ENCODE measurements at places on chromosomes 5 and 9.

GRCh38 chr9:123643518-123643917 lies 286.4 kb downstream of the DENND1A start:
- DNase-seq, result no peak

- DNase-seq, result no peak
Observed at GRCh38 chr9:124652203-124652602, 118.9 kb downstream of the NR6A1 start.

GRCh38 chr9:18274693-18275092 lies 199.3 kb upstream of the ADAMTSL1 start:
- DNase-seq, result peak; percentile 38

DNA sequence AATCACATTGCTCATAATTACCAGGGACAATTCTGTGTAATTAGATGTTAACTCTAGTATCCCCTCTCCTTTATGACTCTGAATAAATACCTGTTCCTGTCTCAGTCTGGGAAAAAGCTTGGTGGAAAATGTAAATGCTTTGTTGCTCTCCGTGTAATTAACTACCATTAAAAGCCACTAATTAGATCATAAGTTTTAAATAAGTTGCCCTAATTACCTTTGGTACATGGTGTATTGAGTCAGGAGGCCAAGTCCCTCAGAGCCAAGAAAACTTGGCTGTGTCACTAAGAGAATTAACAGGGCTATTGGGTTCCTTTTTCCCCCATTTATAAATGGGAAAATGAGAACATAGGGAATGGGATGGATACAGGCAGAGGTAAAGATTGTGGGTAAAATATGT lies 617.6 kb downstream of the TLR4 start:
- DNase-seq, result no peak

DNA sequence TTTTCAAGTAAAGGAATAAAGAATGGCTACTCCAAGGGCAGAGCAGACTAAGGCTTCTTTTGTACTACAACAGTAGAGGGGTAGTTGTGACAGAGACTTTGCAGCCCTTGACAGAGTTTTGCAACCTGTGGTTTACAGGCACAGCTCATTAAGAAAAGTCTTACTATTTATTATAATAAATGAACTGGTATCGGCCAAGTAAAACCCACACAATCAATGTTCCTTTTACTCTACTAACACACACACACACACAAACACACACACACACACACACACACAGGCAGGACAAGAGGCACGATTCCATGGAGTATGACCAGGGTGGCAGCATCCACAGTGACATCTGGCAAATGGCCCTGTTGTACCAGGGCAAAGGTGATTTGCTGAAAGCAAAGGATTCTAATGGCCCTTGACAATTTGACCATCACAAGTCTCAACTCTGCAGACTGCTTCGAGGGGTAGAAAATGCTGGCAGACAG lies 59.1 kb upstream of the GOLPH3 start:
- DNase-seq, result no peak

GRCh38 chr5:125134216-125135081 lies 388.0 kb upstream of the ZNF608 start:
- DNase-seq, result peak; percentile 97

DNA sequence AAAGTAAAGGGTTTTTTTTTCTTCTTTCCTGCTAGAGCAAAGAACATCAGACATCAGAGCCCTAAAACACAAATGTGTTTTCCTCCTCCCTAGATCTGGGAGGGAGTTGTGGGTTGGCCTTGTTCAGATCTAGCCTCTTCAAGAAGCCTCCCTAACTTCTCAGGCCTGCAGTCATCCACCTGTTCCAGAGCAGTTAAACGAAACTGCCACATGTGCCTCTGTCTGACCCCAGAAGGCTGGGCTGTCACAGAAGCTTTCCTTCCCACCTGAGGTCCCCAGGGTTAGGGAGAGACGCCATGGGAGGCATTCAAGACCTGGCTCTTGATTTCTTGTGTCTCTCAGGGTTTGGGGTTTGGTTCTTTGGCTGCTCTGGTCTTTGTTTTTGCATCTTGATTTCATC lies 87.0 kb downstream of the DAB2IP start:
- no peak for DNase-seq

DNA sequence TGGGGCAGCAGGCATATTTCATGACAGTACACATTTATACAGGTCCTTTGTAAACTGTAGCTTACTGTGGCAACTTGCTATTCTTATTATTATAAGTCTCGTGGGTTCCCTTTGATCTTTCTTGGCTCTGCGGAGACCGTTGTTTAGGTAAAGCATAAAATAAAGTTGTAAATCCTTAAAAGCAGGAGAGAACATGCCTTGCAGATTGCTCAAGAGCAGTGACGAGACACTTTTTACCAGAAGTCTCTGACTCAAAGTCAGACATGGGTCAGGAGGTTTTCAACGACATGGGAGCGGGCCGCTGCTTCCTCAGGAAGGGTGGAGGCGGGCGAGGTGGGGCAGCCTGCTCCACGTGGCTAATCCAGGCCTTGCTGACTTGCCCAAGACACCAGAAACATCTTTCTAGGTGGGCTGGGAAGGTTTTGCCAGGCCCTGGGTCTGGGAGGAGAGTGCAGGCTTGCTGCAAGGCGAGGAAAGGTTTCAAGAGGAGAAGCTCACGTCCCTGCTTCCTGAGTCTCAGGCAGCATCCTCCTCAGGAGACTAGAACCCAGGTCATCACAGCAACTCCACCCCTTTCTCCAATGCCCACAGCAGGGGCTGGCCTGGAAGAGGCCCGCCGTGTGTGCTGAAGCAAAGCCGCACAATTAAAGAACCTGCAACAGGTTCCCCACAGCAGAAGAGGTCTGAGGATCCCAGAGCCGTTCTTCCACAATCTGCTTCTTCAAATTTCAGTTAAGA lies 6.5 kb downstream of the TBC1D2 start:
- peak; percentile 62 for DNase-seq

- peak; percentile 12 for DNase-seq
Observed at GRCh38 chr5:123865641-123866040, 353.7 kb downstream of the CSNK1G3 start.

DNA sequence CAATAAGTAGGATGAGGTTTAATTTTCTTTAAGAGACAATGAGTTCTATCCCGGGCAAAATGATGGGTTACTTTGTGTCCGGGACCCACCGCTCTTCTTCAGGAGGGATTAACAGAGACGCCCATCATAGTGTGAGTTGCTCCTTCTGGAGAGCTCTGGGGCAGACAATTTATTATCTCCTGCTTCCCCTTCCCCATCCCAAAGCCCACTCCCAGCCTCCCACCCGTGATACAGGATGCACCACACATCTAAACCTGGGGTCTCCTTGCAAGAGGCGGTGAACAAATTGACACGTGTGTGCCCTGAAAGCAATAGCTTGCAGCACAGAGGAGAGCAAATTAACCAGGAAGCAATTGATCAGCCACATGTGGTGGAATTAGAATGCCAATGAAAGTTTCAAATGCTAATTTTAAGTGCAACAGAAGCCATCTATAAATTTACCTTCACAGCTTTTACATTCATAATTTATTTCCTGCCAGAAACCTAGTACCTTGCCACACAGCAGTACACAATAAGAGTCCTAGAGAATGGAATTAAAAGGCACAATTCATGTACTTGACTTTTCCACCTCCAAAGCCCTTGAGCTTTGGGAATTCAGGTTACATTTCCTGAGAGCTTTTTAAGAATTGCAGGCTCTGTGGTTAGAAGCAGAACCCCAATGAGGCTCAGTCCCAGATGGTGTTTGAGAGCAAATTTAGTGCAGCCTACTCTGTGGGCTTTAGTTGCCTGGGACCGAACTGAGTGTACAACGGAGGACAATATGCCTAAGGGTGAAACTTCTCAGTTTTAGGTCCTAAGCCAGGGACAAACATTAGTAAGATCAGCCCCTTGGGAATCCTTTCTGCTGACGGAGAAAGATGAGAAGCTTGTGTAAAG lies 399.6 kb downstream of the MED10 start:
- DNase-seq, result no peak

- DNase-seq, result no peak
Observed at GRCh38 chr5:176873541-176874172, 25.5 kb downstream of the HK3 start.

- no peak for DNase-seq
Observed at GRCh38 chr5:71695595-71695994, 23.5 kb upstream of the CARTPT start.

GRCh38 chr9:38432922-38433510 lies 8.8 kb upstream of the IGFBPL1 start:
- peak; percentile 53 for DNase-seq

- no peak for DNase-seq
Observed at GRCh38 chr5:152397581-152397980, 7.5 kb downstream of the NMUR2 start.

GRCh38 chr5:3195994-3196393 lies 399.6 kb upstream of the IRX1 start:
- DNase-seq, result no peak

DNA sequence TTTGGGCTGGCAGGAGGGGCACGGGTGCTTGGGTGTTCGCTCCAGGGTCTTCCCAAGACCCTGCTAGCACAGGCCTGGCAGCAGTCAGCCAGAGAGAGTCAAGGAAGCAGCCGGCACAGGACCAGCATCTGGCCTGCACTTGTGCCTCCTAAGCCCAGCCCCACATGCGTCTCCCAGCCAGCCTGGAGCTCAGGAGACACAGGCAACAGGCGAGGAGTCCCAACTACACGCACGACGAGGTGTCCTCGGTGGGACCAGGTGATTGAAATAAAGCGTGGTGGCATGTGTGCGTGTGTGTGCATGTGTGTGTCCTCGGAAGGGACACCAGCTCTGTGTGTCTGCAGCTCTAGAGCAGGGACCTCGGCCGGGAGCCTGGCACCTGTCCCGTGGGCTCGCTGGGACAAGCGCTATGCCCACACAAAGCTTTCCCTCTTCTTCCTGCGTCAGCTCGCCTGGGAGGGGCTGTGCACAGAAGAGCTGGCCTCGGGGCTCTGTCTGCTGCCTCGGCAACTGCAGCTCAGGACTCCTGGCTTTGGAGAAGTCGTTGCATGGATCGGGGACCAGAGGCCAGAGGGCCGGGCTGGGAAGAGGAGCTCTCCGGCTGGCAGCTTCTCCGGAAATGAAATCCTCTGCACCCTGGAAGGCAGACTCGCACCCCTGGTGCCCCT lies 14.7 kb upstream of the SLC9A3 start:
- DNase-seq, result no peak

- DNase-seq, result no peak
Observed at GRCh38 chr5:54997081-54997480, 11.7 kb upstream of the ESM1 start.

- no peak for DNase-seq
Observed at GRCh38 chr9:135698767-135699166, 514 bp downstream of the SOHLH1 start.

- DNase-seq, result no peak
Observed at GRCh38 chr9:132090771-132091170, 11.1 kb upstream of the MED27 start.

GRCh38 chr9:130467316-130467715 lies 22.6 kb downstream of the ASS1 start:
- DNase-seq, result no peak

- DNase-seq, result no peak
Observed at GRCh38 chr5:68246802-68247201, 31.2 kb downstream of the PIK3R1 start.

GRCh38 chr5:174655351-174655750 lies 69.0 kb upstream of the MSX2 start:
- DNase-seq, result peak; percentile 9

GRCh38 chr5:2506603-2507002 lies 244.9 kb downstream of the IRX2 start:
- DNase-seq, result no peak

- DNase-seq, result no peak
Observed at GRCh38 chr5:15376803-15377202, 123.2 kb upstream of the FBXL7 start.

DNA sequence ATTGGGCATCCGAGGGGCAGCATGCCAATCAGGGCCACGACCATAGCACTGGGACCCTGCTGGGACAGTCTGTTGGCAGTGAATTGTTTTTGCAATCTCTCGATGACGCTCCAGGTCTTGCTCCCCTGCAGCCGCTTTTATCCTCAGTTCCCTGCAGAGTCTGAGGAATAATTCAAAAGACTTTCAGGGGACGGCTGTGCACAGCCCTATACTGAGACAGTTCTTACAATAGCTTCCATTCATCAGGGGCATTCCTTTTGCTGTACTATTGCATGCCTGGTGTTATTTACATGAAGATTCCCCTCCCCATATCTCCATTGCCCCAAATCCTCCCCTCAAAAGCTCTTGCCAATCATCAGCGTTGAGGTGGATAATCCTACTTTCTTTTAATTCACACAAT lies 163.3 kb upstream of the WWC1 start:
- DNase-seq, result no peak

GRCh38 chr9:110109333-110110092 lies 98.4 kb downstream of the C9orf152 start:
- no peak for DNase-seq

DNA sequence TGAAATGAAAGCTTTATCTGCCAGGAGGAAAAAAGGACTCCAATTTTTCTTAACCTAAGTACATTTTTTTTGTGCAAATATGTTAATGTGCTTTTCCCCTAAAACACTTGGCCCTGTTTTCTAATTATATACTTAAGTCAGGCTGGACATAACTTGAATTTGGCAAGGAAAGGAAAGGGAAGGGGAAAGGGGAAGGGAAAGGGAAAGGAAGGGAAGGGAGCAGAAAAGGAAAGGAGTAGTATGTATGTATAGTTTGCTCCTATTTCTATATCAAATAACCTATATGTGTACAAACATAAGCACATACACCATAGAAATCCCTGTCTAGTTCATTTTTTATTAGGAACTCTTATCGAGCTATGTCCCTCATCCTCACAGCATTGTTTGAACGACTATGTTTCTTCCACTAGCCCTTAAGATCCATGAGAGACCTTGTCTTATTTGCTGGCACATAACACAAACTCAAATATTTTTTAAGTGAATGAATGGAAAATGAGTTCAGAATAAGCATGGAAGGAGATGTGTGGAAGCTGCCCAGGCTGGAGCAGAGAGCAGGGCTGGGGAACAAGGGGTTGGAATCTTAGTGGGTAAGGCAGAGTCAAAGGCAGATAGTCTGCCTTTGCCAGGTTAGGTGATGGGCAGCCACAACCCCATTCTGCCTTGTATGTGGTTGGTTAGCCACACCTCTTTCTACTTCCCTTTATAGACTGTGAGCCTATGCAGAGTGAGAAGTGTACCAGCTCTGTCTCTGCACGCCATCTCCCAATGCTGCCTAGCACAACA lies 70.0 kb downstream of the KLHL3 start:
- no peak for DNase-seq

DNA sequence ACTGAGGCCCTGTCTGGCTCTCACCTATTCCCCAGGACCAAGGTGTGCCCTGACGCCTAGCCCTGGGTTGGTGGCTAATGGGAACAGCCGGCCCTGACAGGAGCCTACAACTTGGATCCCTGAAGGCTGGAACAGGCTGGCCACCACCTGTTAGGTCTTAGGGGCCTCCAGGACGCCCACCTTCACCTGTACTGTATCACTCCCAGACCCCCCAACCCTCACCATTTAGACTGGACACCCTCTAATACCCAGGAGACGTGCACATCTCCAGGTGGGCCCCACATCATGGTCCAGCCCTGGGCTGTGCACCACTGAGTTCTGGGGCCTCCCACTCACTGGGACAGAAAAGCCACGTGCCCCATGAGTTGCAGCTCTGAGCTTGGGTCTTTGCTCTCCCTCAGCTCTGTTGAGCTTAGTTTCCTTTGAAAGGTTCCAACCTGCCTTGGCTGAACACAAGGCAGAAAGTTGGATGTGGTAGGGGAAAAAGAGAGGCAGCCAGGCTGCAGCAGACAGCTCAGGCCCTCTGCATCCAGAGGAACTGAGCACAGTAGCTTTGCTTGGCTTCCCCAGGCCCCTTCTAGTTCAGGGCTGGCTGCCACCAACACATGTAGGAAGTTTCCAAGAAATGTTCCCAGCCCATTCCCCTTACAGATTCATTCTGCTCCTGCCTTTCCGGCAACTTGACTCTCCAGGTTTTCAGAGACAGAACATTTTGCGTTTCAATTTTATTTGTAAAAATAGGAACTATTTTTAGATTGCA lies 116.8 kb upstream of the TBC1D2 start:
- DNase-seq, result no peak

All from fibroblast of skin of scalp (primary cell).